ENCODE measurements at places on chromosomes 4 and X.
A peak's percentile ranks its signal among the peaks of the same experiment; 100 is the strongest.

GRCh38 chr4:137705171-137705783 lies 173.0 kb upstream of the PCDH18 start:
- no peak for DNase-seq

- DNase-seq, result no peak
Observed at GRCh38 chr4:3572363-3572762, 40.1 kb upstream of the LRPAP1 start.

DNA sequence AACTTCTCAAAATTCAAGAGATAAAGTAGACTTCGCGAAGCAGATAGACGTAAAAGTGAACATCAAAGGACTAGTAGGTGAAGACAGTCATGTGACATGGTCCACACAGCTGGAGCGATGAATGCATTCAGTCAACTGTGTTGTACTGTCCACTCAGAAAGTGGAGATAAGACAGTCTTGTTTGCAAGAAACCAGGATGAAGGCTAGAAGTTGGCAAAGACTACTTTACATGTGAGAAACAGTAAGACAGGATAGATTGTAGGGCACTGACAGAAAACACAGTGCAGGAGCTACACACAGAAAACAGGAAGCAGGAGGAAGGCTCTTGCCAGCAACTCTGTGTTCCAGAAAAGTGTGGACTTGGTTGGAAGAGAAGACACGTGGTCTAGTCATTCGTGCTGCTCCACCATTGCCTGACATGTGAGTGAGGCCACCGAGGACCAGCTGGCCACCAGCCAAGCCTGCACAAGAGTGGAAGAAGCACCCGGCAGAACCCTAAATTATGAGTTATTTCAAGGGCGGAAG lies 78.9 kb downstream of the FAT1 start:
- DNase-seq, result no peak

- DNase-seq, result peak; percentile 56
Observed at GRCh38 chr4:15956179-15956850, 6.7 kb downstream of the FGFBP2 start.

DNA sequence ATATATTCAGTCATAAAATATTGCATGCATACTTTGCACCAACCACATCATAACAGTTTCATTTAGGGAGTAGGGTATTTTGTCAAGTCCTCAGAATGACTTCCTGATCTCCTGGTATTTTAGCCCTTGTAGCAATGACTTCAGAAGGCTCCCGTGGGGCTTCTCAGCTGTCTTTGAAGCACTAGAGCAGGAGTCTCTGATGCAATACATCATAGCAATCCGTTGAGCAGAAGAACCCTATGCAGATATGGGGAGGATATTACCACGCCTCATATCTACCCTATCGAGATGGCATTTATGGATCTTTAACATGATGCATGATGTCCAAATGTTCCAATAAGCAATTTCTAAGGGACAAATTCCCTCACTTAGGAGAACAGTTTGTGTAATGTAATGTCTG lies 373.7 kb upstream of the FTHL17 start:
- no peak for DNase-seq

Measured in activated CD4-positive, alpha-beta T cell treated with anti-CD3 and anti-CD28 coated beads, Interleukin-2, amount 50 U/mL, for 24 hours (primary cell).